ENCODE measurements at places on chromosomes 6 and 20.
A peak's percentile ranks its signal among the peaks of the same experiment; 100 is the strongest.

DNA sequence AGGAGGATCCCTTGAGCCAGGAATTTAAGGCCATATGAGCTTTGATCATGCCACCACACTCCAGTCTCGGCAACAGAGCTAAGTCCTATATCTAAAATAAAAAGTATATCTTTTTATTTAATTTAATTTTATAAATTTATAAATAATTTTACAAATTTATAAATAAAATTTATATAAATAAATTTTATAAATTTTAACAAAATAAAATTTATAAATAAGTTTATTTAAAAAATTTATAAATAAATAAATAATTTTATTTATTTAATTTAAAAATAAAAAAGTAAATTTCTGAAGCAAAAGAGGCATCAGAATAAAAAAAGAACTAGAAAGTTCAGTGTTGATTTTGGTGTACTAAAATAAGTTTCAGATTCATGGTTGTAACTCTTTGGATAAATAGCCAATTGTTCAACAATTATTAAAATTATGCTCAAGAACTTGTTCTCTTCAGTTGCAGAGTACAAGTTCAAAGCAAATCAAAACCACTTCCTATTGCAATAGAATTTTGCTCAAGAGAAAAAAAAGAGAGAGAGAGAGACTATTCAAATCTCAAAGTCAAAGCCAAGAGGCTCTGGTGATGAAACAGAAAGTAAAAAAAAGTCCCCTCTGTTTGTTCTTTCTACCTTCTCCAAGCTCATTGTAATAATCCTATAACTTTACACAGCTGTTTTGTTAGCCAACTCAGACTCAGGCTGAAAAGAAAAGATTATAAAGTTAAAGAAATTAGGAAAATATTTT, 547.5 kb upstream of the ADGRB3 start:
- DNase-seq = peak; percentile 61

DNA sequence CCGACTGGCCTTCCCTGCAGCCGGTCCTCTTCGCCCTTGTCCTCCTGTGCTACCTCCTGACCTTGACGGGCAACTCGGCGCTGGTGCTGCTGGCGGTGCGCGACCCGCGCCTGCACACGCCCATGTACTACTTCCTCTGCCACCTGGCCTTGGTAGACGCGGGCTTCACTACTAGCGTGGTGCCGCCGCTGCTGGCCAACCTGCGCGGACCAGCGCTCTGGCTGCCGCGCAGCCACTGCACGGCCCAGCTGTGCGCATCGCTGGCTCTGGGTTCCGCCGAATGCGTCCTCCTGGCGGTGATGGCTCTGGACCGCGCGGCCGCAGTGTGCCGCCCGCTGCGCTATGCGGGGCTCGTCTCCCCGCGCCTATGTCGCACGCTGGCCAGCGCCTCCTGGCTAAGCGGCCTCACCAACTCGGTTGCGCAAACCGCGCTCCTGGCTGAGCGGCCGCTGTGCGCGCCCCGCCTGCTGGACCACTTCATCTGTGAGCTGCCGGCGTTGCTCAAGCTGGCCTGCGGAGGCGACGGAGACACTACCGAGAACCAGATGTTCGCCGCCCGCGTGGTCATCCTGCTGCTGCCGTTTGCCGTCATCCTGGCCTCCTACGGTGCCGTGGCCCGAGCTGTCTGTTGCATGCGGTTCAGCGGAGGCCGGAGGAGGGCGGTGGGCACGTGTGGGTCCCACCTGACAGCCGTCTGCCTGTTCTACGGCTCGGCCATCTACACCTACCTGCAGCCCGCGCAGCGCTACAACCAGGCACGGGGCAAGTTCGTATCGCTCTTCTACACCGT, 6.1 kb downstream of the UBD start:
- no peak for DNase-seq

GRCh38 chr20:64150756-64151632, 13.3 kb upstream of the MYT1 start:
- DNase-seq = no peak

DNA sequence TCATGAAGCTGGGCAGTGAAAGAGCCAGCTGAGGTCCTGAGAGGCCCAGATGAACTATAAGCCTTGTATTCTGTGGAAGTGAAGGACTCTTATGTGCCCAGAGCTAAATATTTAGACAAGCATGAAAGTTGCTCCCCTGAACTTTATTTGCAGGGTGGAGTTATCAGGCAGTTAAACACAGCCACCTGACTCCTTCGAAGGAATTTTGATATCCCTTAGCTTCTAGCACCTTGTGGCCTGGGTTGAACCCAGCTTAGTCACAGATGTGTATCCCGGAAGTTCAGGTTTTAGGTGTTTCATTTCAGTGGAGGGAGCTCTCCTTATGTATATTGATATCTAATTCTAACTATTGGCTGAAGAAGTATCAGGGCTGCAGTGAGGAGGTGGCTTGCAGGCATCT, 20.4 kb downstream of the NR2E1 start:
- DNase-seq = no peak

DNA sequence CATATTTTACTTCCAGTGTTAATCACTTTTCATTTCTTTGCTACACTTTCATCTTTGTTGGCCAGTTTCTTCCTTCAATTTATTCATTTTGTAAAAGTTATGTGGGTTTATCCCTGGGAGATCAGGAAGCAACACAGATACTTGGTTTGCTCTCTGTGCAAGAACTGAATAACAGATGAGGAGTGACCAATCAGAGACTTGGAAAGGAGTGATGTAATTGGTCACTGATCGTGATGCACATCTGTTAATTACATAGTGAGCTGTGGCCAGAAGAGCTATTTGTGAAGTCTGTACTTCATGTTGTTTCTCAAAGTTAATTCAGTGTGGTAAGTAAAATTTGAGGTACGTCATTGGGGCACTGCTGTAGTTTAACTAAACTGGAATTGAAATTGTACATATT, 21.3 kb downstream of the ANKRD6 start:
- no peak for DNase-seq

GRCh38 chr20:47318027-47318585, 38.4 kb downstream of the ZMYND8 start:
- DNase-seq = no peak

GRCh38 chr6:3577517-3577916, 120.7 kb upstream of the SLC22A23 start:
- DNase-seq = no peak

GRCh38 chr6:170464524-170464979, 88.6 kb downstream of the PSMB1 start:
- no peak for DNase-seq

DNA sequence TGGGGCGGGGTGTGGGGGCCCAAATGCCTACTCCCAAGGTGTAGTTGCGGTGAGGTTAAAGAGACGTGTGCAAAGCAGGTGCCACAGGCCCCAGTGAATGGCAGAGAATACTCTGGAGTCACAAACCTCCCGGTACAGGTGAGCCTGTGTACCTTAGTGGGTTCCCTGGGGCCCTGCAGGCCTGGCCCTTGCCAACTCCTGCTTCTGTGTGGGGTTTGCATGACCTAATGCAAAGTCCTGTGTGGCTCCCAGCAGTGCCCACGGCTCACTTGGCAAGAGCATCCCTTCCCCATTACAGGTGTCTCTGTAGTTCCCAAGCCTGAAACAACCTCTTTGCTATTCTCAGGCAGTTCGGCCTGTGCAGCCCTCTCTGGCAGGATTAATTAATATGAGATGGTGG, 17.5 kb downstream of the SPDEF start:
- DNase-seq = no peak

DNA sequence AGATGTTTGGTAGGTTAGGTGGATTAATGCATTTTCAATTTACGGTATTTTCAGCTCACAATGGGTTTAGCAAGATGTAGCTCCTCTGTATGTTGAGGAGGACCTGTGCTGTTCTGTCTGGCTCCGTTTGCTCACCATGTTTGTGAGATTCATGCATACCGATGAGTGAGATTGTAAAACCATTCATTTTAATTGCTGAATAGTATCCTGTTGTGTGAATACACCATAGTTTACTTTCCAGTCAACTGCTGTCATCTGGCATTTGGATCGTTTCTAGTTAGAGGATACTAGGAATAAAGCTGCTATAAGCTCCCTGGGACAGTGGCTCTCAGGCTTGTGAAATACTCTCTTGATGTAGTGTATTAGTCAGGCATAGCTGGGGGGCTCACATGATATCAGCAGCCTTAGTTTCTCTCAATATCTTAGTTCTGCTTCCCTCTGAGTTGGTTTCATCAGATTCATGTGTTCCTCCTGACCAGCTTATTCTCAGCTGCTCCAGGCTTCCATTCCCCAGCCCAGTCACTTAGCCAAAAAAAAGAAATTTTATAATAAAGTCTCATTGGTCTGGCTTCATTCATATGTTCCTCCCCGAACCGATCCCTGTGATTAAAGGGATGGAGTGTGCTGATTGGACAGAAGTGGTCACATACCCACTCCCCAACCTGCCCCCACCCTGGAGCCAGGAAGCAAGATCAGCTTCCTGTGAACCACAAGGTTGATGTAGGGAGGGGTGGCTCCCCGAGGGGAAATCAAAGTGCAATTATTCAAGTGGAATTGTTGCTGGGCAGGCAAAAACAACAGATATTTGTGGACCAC, 10.9 kb upstream of the B4GALT5 start:
- DNase-seq = peak; percentile 18

GRCh38 chr6:12343440-12344162, 53.4 kb downstream of the EDN1 start:
- DNase-seq = no peak

GRCh38 chr6:96066376-96066775, 50.6 kb downstream of the FUT9 start:
- DNase-seq = no peak

GRCh38 chr20:4607287-4607713, 114.4 kb upstream of the PRND start:
- peak; percentile 59 for DNase-seq

GRCh38 chr6:157323966-157324300, 614 bp upstream of the TMEM242 start:
- DNase-seq = no peak

DNA sequence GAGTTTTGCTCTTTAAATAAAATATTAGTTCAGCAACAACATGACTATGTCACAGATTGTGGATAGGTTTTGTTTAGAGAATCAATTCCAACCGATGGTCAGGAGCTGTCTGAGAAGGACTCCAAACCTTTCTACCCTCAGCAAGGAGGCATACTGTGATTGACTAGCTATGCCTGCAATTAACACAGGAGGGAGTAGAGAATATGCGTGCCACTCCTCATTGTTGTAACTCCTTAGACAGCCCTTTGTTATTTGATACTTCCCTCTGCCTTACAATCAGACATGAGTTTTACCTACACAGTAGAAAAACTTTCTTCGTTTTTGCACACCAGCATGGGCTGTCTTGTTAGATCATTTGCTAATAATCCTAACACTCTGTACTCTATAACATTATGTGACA, 796.5 kb downstream of the PRIM2 start:
- DNase-seq = peak; percentile 0

GRCh38 chr20:43787937-43788336, 61.1 kb upstream of the GTSF1L start:
- DNase-seq = no peak

GRCh38 chr6:41150671-41151070, 3.5 kb downstream of the TREML1 start:
- DNase-seq = no peak

DNA sequence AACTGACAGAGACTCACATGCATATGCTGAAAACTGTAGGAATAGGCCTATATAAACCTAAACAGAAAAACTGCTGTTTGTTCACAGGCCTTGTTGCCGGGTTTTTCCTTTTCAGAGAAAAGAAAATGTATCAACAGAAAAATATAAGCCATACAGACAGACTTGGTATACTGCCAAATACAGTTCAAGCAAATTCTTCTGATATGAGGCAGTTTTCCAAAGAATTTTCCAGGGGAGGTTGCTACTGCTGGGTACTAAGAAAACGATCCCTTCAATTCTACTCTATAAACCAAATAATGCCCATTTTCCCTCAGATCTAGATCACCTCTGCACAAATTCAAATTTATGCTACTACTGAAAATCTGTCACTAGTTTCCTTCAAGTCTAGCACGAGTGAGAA, 59.4 kb downstream of the ME1 start:
- no peak for DNase-seq

DNA sequence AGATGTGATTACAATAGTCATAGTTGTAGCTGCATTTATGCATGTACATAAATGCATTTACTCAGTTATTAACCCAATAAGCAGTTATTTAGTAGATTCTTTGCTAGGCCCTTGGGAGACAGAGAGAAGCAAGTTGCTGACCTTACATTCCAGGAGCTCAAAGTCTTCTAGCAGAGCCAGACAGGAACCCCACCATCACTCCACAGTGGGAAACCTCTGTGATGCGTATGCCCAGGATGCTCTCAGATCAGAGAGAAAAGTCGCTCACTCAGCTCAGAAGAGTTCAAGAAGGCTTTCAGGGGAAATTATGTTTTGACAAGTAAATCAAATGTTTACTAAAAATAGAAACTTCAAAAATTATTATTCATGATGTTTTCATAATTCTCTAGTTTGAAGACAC, 146.3 kb upstream of the EXOC2 start:
- no peak for DNase-seq

GRCh38 chr6:29491574-29491973, 3.8 kb upstream of the MAS1L start:
- no peak for DNase-seq

GRCh38 chr6:166850677-166851076, 105.7 kb downstream of the RNASET2 start:
- no peak for DNase-seq

DNA sequence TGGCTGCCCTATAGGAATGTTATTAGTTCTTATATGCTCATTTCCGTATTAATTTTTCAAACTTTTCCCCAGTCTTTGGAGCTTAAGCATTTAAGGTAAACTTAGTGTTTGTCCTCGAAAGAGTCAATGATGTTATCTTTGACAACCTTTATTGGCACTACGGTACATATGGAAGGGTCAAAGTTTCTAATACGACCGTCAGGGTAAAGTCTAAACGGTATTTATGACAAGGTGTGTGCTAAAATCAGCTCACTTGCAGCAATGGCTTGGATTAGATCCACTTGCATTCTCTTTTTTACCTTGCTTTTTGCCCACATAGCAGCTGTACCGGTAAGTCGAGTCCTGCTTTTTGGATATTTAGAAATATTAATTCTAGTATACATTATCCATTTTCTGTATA, at the start of gene MEP1A:
Gene MEP1A (plus strand): TSS at position 252 of the 400 bp plus-strand sequence. CDS start 10 bp downstream, at position 262.
- no peak for DNase-seq

GRCh38 chr20:51265361-51265760, 242.5 kb upstream of the KCNG1 start:
- DNase-seq = no peak

DNA sequence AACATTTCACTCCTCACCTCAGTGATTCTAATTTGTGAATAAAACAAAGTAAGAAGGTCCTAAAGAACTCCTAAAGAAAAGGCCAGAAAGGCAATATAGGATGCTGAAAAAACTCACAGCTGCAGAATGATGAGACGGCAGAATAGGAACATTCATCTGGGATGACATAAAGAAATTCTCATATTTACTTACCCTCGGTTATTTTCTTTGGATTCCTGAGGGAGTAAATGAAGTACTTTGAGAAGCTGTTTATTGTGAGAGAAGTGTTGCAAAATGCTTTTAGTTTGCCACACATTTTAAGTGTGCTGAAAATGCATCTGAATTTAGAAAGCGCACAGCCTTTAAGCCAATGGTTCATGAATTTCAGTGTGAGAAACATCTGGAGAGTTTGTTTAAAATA, 35.7 kb upstream of the RBL1 start:
- no peak for DNase-seq

GRCh38 chr6:6503191-6503590, 85.3 kb upstream of the LY86 start:
- no peak for DNase-seq

- DNase-seq = no peak
Observed at GRCh38 chr6:101926149-101926925, 532.8 kb downstream of the GRIK2 start.
